Fibroblast of lung (primary cell): ENCODE measurements at places on chromosomes 2 and 18.

- no peak for DNase-seq
These were observed 122.5 kb downstream of the TMEFF2 start for GRCh38 chr2:192072261-192072660.

DNA sequence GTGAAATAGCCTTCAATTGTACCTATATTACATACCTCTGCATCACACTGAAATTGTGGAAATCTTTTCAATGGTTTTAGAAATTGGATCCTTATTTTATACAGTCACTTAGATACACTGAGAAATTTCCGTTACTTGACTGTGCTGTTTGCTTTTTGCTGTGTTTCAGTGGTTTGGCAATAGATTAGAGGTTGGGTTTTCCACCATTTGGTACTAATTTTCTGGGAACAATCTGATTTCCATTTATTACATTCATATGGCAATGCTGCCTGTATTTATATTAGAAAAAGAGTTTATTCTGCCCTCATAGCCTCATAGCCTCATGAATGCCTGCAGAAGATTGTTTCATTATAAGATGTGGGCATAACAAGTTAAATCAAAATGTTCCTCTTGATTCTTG lies 285.0 kb downstream of the GULP1 start:
- peak; percentile 32 for DNase-seq

DNA sequence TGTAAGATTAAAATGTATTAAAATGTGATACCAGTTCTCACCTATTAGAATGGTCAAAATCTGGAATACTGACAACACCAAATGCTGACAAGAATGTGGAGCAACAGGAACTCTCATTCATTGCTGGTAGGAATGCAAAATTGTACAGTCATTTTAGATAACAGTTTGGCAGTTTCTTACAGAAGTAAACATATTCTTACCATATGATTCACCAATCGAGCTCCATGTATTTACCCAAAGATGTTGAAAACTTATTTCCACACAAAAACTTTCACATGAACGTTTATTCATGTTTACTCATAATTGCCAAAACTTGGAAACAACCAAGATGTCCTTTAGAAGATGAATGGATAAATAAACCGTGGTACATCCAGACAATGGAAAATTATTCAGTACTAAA lies 1193.5 kb upstream of the ACVR2A start:
- DNase-seq, result no peak

DNA sequence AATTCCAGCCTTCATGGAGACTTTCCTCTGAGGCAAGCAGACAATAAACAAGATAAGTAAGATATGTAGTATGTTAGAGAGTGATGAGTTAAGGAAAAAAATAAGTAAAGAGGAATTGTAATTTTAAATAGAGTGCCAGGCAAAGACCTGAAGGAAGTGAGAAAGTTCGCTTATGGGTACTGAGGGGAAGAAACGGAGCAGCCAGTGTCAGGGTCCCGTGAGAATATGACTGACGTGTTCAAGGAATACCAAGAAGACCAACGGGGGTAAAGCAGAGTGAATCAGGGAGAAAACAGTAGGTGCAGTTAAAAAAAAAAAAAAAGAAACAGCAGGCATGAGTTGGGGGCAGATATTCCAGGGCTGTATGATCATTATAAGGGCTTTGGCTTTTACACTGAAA lies 45.1 kb downstream of the ARHGEF33 start:
- DNase-seq, result no peak

GRCh38 chr18:12449051-12449785 lies 41.5 kb downstream of the PRELID3A start:
- no peak for DNase-seq

DNA sequence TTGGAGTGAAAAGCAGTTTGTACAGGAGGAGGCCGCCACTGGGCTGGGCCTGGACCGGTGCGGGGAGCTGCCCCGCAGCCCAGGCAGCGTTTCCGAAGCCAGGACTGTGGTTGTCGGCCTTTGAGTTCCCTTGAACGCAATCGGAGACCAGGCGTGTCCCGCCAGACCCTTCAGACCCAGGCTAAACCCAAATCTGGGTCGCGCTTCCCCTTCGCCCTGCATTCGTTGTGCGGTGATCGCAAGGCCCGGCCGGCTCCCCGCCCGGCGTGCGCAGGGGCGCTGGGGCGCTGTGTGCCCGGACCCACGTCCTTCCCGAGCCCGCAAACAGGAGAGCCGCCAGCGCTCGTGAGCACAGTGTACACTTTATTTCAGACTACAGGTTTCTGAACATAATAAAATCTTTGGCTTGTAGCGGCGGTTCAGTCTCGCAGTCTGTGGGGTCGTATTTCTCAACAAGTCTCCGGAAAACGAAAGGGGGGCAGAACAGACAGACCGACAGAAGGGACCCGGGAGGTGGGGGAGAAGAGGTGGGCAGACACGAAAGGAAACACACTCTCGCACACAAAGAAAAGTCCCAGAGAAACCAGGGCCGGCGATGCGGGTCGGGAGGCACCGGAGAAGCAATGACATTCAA lies 5.5 kb downstream of the EN1 start:
- DNase-seq, result no peak
